ENCODE measurements at places on chromosomes 3 and 15.

DNA sequence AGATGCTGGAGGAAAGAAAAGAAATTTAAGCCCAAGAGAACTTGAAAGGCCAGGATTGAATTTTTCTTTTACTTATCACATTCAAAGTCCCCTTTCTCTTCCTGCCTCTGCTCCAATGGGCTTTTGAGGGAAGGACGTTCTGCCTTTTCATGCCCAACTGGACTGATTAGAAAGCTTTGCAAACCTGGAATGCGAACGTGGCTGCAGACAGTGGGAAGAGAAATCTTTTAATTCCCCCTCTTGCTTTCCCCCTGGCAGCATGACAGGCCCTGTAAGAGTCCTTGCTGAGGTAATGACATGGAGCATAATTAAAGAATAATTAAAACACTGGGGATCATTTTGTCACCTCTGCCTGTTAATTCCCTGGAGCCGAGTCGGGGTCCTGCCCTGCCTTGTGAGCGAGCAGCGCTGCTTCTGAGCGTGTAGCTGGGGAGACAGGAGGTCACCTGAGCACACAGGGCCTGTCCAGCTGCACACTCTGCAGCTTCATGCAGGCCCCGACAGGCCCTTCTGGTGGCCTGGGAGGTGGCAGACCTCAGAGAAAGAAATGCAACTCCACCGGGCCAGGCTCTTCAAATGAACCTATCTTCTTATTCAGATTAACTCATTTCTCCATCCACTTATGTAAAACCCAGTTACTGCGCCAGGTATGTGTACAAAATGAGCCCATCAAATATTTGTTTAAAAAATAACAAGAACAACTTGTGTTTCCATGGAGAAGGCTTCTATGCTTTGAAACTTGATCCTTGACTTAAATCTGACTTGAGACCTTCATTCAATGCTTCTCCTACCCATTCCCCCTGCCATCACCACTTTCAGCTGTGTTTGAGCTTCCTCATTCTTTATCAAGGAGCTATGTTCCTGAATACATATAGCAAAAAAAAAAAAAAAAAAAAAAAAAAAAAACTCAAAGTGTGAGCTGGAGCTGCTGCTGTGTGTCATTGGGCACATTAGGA is 628.2 kb upstream of the CFAP20DC start:
- H3K27ac ChIP-seq, result no peak overlapping the region
- no peak overlapping the region for H3K4me3 ChIP-seq
- no peaks in the 10 kb centered on the region for H3K4me1 ChIP-seq
- no peaks in the 10 kb centered on the region for H3K36me3 ChIP-seq

- no peaks in the 10 kb centered on the region for H3K27me3 ChIP-seq
- no peaks in the 10 kb centered on the region for H3K36me3 ChIP-seq
- H3K4me3 ChIP-seq, result no peak overlapping the region
- peaks cover 48% of the 10 kb centered on the region for H3K4me1 ChIP-seq
- no peak overlapping the region for H3K27ac ChIP-seq
Observed at GRCh38 chr15:101206176-101206591, 45.7 kb downstream of the CHSY1 start.

DNA sequence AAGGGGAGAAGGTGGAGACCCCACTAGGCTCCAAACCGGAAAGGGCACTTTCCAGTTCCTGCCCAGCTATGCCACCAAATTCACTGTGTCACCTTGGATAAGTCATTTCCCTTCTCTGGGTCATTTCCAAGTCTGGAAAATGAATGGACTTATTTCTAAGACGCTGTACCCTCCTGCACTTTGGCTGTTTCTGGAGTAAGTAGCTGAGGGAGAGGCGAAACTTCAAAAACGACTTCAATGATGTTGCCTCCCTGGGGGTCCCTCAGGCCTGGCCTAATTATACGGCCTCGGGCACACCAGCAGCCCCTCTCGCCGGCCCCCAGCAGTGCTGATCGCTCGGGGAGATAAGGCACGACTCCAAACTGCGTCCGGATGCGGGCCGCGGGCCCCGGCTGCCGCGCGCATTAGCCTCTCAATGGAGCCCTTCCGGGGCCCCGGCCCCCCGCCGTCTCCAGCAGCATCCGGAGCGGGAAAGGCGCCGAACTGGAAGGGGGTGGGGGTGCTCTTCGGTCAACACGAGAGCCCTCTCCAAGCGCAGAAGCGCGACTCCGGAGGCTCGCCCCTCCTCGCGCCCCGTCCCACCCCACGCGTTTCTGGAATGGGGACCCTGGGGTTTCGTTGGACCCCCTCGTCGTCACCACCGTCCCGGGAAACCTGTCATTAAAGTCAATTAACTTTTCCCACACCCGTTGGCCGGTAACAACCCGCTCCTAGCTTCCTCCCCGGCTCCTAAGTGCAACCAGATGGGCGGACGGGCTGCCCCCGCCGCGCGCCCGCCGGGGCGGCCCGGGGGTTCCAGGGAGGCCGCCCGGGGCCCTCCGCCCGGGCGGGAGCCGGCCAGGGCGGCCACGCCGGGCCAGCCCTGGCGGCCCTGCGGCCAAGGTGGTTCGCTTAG is 4.8 kb downstream of the HES1 start:
- H3K36me3 ChIP-seq, result no peaks in the 10 kb centered on the region
- DNase-seq, result peak; percentile 81
- H3K27me3 ChIP-seq, result no peaks in the 10 kb centered on the region
- peak overlapping the region; percentile 98 for H3K27ac ChIP-seq

GRCh38 chr15:43135351-43135750 is 2.0 kb downstream of the TMEM62 start:
- no peak overlapping the region for H3K27ac ChIP-seq
- H3K4me1 ChIP-seq, result no peaks in the 10 kb centered on the region
- DNase-seq, result no peak
- no peak overlapping the region for H3K4me3 ChIP-seq
- no peaks in the 10 kb centered on the region for H3K27me3 ChIP-seq

DNA sequence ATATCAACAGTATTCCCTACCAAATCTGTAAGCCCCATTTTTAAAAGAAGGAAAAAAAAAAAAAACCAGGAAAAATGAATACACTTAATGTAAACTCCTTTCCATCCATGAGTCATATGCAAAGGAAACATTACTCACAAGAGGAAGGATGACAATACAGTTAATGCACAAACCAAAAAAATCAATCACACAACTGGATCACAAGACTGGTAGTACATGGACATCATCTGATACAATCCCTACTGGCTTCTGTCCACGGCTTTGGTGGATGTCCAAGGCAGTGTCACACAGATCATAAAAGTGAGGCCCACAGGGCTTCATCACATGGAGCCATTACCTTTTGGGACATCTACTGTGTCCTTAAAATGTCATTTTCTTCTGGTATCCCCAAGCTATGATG is 44.0 kb downstream of the SUCLG2 start:
- H3K4me1 ChIP-seq, result peaks cover 7% of the 10 kb centered on the region
- peaks cover 12% of the 10 kb centered on the region for H3K36me3 ChIP-seq
- H3K4me3 ChIP-seq, result no peak overlapping the region

DNA sequence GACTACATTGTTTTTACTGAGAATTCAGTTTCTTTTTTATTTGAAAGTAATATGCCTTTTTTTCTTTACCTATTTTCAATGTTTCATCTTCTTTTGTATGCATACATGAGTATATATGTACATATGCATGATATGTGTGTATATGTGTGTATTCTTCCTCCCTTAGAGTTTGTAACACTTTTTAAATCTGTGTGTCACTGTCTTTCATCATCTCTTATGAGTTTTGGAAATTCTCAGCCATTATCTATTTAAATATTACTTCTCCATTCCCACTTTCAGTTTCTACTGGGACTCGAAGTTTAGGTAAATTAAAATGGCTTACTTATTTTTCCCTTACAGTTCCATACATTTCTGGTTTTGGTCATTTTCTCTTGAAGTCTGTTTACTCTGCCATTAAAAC is 754.1 kb downstream of the GRM7 start:
- no peaks in the 10 kb centered on the region for H3K27me3 ChIP-seq
- H3K4me1 ChIP-seq, result no peaks in the 10 kb centered on the region
- H3K36me3 ChIP-seq, result no peaks in the 10 kb centered on the region
- H3K4me3 ChIP-seq, result no peak overlapping the region

DNA sequence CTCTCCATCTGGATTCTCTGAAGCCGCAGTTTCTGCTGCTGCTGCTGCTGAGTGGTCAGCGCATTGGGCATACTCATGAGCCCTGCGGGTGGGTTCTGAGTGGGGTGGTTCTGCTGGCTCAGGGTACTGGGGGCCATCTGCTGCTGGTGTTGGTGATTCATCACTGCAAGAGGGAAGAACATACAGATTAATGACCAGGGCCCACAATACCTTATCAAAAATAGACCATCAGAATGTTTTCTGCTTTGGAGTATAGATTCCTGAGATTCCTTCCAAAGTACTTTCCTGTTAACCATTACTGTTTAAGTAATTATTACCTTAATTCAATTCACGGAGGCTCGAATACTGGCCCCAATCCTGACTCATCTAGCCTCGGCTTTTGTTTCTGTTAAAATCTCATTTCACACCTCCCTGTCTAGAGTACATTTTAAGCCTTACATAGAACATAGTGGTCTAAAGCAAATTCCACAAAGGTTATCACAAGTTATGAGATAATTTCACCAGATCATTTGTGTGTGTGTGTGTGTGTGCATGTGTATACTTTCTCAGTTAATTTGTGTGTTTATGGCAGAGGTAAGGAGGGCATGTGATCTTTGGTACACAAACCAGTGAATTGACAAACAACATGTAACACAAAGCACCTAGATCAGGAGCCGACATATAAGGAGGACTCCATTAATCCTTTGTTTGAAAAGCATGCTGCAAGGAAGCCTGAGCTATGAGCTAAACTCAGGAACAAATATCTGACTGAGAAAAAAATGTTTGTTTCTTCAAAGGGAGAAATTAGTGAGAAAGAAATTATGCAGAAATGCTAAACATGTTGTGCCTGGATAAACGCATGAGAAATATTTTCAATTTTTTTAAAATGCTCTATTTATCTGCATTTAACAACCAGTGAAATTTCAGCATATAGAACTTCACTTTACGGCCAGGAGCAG is 68.1 kb downstream of the TM4SF4 start:
- peak overlapping the region; percentile 23 for H3K27ac ChIP-seq
- H3K4me3 ChIP-seq, result no peak overlapping the region
- no peaks in the 10 kb centered on the region for H3K27me3 ChIP-seq
- H3K36me3 ChIP-seq, result peaks cover 10% of the 10 kb centered on the region
- no peak for DNase-seq
- H3K4me1 ChIP-seq, result peaks cover 27% of the 10 kb centered on the region

DNA sequence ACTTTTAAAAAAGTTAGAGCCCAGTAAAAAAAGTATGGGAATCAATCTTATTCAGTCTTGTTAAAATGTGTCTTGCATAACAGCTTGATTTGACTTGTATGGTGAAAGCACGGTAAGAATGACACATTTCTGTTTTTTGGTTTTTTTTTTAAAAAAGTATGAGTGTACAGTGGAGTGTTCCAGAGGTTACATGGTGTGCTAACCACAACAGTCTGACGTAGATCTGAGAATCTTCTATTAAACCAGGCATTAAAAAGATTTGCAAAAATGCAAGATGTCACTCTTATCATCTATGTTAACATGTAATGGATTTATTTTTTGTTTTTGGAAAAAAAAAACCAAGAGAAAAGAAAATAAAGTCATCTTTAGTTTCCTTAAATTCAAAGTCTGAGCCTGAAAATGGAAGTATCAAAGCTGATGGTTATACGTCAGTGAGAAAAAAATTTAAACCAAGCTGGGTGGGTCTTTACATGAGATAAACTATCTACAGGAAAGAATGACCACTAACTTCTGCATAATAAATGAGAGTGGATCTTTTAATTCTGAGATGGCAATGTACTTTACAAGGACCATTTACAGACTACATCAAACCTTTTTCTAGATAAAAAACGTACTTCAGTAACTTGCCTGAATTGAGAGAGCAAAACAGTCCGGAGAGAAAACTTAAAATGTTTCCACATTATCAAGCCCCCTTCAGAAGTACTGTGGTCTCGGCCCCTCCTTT is 1.6 kb downstream of the GABPB1 start:
- no peak for DNase-seq
